ENCODE measurements at places on chromosomes 12 and 14. TPM values are rescaled to one million over a fixed set of nuclear protein-coding genes. Genes with fewer than 3 reads are reported as not detected.

GRCh38 chr12:131085816-131086591 is 132.3 kb downstream of the ADGRD1 start:
- DNase-seq: no peak

DNA sequence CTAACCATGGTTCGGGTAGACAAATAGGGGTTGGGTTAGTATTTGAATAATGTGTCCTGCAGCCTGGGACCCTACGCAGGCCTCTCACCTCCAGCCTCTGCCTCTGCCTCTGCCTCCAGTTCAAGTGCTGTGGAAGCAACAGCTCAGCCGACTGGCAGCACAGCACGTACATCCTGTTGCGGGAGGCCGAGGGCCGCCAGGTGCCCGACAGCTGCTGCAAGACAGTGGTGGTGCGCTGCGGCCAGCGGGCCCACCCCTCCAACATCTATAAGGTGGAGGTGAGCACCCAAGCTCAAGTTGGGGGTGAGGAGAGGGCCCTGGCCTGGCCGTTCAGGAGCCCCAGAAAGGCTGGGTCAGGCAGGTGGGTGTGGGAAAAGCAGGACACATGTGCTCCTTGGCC is 55.9 kb downstream of the TSPAN11 start:
- DNase-seq: no peak

- no peak for DNase-seq
Measured at GRCh38 chr12:96912261-96912660, 5.2 kb downstream of the NEDD1 start.

DNA sequence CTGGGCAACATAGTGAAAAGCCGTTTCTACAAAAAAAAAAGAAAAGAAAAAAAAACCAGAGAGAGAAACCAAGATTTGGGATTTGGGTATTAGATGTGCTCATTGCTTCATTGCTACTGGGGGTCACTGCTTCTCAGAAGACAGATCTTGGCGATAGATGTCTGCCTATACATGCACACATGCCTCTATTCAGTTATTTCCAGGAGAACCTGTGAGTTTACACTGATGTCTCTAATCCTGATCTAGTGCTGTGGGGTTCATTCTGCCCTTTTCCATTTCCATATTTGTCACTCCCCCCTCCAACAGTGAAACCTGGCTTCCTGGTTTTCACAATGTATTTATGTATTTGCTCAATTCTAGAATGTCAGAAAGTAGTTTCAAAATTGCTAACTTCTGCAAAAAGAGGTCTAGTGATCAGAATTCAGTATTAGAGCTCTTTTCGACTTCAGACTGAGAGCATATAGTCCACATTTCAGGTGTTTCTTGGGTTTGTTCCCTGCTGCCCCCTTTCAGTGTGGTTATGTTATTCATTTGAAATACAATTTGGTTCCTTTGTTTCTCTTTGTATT is 111.0 kb downstream of the SLC25A47 start:
- DNase-seq: no peak

DNA sequence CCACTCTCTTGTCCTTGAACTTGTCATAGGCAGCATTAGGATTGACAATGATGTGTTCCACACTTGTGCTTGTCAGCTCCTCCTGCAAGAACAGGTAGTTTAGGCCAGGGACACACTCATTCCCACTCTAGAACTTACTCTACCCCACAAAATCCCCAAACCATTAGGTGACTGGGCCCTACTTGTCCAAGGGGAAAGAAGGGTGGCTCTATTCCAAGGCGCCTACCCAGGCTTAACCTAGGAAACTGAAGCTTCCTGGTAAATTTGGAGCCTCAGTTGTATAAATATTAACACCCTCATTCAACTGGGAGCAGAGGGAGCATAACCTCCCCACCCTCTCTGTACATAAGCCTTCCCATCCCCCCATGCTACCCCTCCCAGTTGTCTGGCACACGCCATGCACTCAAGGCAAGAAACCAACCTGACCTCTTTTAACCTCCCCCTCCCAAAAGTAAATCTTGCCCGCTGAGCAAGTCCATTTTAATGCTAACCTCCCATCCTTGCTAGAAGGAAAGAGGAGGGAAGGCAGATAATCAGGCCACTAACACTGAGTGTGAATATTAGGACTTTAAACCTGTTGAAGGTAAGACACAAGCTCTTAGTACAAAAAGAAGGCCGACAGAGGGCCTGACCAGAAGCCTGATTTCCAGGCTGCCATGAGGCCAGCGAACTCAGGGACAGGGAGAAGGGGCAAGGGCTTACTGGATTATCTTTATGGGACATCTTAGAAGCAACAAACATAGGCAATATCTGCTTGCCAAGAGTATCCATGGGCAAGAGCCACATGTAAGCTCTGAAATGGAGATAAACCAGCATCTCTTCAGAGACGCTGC is 11.0 kb downstream of the DCTN2 start:
- no peak for DNase-seq

- DNase-seq: no peak
Measured at GRCh38 chr12:44377443-44378187, 498.5 kb downstream of the NELL2 start.

DNA sequence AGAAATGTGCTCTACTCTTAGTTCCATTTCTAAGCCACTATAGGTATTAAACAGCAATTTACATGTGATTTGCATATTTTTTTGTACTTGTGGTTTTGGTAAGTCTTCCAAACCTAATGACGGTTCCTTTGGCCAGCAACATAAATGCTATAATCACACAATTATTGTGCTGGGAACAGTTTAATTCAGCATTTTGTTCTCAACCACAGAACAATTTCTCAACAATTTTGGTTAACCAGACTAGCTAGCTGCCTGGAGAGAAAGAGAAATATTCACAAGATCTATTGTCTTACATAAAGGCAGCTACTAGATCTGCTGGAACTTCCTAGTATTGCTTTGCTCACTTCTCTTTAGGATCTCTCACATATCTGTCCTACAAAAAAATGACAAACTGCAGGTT is 265.3 kb downstream of the SOX5 start:
- no peak for DNase-seq

DNA sequence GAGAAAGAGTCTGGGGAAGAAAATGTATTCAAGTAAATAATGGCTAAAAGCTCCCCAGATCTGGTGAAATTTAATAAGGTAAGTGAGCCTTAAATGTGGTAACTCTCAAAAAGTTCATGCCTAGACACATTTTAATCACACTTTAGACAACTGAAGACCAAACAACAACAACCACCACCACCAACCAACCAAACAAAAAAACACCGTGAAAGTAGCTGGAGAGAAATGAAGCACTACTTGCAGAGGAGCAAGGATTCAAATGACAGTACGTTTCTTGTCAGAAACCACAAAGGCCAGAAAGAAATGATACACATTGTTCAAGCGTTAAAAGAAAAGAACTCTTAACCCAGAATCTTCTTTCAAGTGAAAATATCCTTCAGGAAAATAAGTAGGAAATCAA is 208.3 kb downstream of the MYRFL start:
- no peak for DNase-seq

GRCh38 chr12:94140556-94140955 is 7.8 kb upstream of the PLXNC1 start:
- DNase-seq: no peak

DNA sequence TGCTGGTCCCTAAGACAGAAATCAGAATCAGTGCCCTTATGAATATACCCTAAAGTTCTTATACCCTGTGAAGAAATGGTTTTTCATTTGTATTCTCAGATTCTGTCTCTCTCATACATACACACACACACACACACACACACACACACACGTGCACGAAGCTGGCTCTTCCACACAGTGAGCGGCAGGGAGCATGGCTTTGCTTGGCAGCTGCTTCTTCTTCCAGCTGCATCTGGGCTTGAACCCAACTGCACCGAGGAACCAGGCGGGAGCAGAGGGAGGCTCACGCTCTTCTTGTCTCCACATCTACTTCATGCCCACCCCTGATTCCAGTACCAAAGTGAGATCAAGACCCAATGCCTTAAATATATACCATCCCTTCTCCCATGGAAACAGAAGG is 19.4 kb downstream of the GRIN2B start:
- DNase-seq: no peak

- DNase-seq: no peak
Measured at GRCh38 chr12:3563966-3564365, 73.0 kb downstream of the PRMT8 start.

- DNase-seq: no peak
Measured at GRCh38 chr14:94426526-94426925, 26.1 kb downstream of the SERPINA11 start.

DNA sequence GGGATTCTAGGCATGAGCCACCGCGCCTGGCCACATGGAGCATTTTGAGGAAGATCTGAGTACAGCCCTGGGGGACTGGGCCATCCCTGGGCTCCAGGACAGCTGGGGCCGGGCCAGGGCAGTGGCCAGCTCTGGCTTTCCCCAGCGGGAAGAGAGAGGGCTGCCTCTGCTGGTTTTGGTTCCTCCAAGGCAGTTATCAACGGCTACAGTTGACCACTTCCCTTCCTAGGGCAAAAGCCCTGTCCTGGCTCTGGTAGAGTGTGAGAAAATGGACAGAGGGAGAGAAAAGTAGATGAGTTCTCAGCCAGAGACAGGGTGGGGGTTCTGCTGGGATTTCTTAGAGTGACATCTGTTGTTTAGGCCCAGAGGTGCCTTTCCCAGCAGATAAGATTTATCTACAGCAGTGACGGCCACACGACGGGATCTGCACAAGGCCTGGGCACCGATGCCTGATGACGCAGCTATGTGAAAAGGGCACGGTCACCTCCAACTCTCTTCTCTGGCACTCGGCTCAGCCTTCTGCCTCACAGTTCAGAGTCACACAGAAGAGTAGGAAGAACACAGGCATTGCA is 5.5 kb upstream of the HVCN1 start:
- no peak for DNase-seq

- DNase-seq: no peak
Measured at GRCh38 chr12:3076730-3077571, at the start of gene TSPAN9. Gene TSPAN9, plus strand, starts transcription at chr12:3077379. Its CDS starts 123,815 bp downstream, at chr12:3201194.

DNA sequence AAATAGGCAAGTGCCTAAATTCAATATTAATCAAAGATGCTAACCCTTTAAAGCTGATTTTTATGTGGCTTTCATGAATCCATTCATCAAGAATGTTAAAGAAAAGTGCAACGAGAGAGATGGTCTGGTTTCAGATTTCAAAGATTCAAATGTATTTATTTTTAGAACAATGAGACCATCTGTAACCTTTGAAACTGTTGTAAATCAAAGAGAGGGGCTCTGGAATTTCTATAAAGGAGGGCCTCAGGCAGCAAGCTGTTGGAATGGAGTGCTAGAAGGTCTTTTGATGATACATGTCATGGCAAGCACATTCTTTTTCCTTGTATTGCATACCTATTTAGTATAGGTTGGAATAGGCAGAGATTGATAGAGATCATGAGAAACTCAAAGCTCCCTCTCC is 433.0 kb downstream of the LRIG3 start:
- DNase-seq: no peak

DNA sequence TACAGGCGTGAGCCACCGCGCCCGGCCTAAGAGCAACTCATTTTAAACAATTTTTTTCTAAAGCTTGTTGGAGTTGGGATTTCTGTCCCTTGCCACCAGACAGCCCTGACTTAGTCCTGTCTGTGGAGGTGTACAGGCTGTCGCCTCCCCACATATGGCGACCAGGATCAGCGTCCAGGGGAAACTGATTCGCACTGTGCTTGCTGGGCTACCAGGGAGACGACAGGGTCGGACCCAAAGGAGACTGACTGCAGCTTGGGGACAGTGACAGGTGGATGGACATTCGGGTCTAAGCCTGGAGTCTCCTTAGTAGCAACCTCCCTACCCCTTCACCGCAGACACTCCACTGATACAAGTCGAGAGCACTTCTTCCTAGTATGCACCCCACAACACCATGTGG is 40.3 kb downstream of the TRAFD1 start:
- no peak for DNase-seq

- no peak for DNase-seq
Measured at GRCh38 chr12:62106547-62107185, 153.5 kb upstream of the USP15 start.

- no peak for DNase-seq
Measured at GRCh38 chr12:93378998-93379325, 1.2 kb downstream of the NUDT4 start.

DNA sequence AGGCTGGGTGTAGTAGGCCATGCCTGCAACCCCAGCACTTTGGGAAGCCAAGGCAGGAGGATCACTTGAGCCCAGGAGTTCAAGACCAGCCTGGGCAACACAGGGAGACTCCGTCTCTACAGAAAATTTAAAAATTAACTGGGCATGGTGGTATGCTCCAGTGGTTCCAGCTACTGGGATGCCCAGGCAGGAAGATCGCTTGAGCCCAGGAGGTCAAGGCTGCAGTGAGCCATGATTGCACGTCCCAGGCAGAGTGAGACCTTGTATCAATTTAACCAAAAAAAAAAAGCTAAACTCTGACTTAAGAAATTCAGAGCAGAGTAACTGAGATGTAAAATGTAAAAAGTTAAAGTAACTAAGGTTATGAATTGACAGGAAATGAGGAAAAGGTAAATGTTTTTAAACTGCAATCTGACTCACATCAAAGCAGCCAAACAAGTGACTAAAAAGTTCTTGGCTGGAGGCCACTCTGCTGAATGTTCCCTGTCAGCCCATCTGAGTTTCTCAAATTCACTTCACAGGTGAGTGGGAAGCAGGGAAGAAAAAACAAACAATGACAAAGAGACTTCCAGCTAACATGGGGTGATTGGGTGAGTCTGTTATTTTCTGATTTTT is 21.3 kb downstream of the PRKD1 start:
- DNase-seq: no peak

DNA sequence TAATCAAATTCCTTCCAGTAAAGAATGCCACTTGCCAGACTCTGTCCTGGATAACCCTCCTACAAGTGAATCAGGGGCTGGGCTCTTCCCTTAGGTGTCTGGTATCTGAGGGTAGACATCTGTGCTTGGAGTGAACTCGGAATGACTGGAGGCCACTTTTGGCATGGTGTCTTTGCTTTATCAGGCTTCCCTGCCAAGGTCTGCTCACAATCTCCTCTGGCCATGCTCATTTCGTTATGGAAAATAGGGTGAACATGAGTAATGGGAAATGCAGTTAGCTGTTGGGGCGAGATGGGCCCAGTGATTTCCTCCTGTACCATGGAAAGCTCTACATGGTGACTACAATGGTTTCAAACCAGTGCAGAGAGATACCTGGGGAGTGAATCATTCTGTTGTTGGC is 212.9 kb downstream of the NRXN3 start:
- no peak for DNase-seq

- no peak for DNase-seq
Measured at GRCh38 chr12:115370207-115370606, 686.2 kb upstream of the TBX3 start.

Gene SUDS3
- 34.6 TPM for total RNA-seq
